ENCODE measurements at places on chromosomes 5 and 9.
A peak's percentile ranks its signal among the peaks of the same experiment; 100 is the strongest.

GRCh38 chr5:150593593-150593992, 46.9 kb upstream of the SYNPO start:
- no peak for DNase-seq

DNA sequence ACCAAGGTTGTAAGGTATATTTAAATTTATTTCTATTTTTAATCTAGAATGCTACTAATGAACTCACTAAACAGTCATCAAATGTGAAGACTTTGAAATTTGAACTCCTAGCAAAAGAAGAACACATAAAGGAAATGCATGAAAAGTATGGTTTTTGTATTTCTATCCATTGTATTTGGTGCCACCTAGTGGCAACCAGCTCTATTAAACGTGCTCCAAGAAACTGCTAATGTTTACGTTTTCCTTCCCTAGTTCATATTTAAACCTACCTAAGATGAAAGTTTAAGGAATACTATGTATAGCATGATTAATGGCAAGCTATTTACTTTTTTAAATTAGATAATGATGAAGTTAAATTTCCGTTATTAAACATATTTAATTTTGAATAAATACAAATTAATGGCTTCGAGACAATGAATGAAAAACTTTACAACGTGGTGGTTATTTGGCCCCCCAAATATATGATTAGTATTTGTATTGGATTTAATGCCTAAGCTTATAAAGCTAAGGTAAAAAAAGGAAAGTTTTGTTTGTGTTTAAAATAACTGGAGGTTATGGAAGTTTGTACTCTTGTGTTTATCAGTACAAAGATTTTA, 115.9 kb upstream of the SH3GL2 start:
- no peak for DNase-seq

GRCh38 chr9:135307300-135307699, 172.3 kb upstream of the PPP1R26 start:
- DNase-seq = no peak

DNA sequence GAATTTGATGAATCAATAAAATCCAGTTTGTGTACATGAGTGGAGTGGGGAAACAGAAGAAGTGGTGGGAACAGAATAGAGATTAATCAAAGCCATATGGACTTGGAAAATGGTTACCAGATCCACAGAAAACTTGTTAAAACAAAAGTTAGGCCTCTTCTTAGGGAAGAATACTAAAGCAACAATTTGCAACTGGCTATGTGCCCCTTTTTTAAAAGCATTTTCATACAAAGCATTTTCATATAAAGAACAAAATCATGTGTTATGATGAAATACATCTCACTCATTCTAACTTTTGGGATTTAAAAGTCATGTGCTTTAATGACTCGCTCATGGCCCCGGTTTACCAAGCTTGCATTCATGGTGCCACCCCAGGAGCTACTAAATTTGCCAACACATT, 276.9 kb downstream of the EFNA5 start:
- DNase-seq = no peak

DNA sequence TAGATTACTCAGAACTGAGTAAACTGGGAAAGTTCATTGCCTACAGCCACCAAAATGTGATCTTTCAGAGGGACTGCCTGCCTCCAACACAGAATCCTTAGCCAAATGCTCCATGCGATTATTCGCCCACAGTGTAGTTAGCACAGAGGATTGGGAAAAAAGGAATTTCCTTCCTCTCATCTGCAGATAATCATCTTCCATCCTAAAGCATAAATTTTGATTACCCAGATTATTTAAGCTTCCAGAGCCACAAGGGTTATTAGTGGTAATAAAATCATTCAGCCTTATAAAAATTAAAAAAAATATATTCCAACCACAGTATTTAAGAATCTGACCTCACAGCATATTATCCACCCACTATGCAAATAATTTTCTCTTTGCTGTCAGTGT, 285.3 kb upstream of the GRAMD2B start:
- DNase-seq = no peak

GRCh38 chr9:112093147-112093869, 81.8 kb downstream of the SUSD1 start:
- DNase-seq = no peak

DNA sequence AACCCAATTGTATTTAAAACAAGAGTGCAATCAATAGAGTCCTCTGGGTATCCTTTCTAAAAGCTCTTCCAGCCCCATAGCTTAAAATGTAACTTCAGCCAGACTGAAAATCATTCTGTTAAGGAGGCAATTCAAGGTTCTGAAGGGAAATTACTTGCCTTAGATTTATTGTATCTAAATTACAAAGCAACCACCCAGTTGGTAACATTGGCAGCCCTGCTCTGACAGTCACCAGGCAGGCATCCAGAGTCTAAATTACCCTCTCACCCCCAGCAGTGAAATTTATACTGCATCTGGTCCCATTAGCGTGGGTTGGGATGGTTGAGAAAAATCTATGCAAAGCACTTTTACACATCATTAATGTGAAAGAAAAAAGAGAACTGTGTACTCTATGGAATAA, 514.7 kb downstream of the MTRR start:
- no peak for DNase-seq

GRCh38 chr9:97873882-97874281, 20.9 kb downstream of the FOXE1 start:
- DNase-seq = no peak

DNA sequence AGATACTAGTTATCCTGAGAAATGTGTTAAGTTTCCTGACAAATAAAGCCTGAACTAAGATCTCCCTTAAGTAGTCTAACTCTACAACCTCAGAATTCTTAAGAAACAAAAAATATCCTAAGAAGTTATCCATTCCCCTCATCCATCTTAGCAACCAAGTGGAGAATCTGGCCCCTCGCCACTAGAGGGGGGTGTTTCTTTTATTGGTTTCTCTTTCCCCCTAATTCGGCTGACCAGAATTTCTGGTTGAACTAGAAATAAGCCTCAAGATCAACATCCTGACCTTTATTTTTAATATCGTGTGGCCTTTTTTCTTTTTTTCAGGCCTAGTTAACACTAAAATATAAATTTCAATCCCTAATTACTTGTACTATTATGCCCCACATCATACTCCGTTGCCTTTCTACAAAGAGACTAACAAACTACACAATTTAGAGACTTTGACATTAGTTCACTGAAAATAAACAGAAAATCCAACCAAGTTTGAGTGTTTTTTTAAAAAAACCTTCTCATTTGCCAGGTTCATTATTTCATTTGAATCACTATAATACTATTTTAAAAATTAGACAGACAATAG, 14.3 kb upstream of the NR4A3 start:
- no peak for DNase-seq

DNA sequence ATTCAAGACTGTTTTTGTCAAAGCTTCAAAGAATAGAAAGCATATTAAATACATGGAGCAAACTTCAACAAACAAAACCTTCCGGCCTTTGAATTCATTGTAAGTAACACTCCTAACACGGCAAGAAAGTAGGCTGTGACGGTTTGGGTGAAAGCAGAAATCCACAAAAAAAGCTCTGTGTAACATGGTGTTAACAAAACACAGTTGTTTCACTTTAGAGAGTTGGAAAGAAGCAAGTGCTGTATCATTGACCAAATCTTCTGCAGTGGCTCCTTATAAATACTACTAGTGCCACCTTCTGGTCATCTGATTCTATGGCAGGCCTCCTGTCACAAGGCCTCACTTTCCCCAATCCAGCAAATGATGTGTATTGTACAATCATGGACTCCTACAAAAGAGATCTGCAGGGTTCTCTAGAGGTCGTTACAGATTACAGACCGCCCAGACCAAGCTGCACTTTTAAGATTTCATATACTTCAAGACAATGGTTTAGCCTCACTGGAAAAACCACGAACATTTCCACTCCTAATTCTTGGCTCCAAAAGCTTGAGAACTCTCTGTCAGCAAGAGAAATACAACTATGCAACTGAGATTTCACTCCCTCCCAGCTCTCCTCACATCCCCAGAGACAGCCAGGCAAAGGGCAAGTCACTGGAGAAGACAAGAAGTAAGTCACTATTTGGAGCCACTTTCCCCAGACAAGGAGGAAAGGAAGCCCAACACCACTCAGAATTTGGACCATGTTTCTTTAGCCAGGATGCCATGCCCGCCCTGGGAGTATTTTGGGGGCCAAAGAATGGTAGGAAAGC, 196.2 kb downstream of the DTWD2 start:
- no peak for DNase-seq

GRCh38 chr5:96977228-96977627, 41.3 kb downstream of the LNPEP start:
- DNase-seq = no peak

DNA sequence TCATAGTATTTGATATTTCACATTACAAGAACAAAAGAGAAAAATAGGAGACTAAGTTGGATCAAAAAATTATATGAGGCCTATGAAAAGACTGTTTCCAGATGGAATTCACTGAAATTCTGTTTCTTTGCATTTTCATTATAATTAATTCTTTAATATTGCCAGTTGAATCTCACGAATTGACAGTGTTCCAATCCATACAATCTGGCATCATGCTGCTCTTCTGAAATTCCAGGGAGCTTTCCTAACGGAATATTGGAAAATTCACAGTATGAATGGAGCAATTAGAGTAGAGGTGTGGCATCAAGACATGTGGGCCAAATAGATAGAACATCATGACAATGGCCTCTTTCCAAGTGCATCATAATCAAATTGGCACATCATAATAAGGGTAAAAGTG, 1178.9 kb upstream of the WWC1 start:
- DNase-seq = no peak

DNA sequence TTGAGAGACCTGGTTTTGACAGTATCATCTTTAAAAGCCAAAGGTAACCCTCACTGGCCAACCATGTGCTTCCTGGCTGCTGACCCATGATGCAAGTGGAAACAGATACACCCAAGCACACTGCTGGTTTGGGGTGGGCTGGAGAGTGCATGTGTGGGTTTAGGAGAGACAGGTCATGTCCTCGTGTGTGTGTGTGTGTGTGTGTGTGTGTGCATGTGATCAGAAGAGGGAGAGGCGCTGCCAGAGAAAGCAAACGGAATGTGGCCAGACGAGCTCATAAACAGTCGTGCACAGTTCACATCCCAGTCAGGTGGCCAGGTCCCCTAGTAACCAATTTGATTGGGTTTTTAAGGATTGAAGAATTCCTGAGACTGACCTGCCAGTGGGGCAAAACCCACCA, 112.8 kb upstream of the ICE1 start:
- no peak for DNase-seq

DNA sequence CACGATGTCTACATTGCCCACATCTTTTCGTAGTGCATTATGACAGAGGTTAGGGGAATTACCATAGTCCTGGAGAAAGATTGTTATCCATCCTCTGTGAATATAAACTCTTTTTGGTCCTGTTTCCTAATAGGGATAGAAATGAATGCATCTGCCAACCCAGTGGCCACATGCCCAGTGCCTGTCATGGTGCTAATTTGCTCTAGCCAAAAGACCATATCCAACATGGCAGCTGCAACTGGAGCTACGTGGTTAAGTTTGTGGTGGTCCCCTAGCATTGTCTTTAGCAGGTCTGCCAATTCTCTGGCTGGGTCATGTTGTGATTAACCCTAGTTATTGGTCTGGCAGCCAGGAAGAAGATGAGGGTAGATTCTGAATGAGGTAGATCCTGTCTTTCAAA, 87.5 kb downstream of the FGF18 start:
- DNase-seq = no peak

DNA sequence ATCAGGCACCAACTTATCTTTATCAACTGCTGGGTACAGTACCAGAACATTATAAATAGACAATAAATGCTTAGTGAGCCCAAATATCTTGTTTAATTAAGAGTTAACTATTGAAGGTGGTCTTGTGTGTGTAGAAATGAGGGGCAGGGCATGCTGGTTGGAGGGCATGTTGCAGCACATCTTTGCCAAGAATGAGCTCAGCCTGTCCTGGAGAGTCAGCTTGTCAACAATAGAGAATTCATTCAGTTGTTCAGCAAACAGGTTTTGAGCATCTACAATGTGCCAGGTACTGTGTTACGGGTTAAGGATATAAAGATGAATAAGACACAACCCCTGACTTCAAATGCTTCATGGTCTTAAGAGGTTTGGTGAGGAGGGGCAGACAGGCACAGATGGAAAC, 19.2 kb upstream of the F2RL1 start:
- DNase-seq = no peak

DNA sequence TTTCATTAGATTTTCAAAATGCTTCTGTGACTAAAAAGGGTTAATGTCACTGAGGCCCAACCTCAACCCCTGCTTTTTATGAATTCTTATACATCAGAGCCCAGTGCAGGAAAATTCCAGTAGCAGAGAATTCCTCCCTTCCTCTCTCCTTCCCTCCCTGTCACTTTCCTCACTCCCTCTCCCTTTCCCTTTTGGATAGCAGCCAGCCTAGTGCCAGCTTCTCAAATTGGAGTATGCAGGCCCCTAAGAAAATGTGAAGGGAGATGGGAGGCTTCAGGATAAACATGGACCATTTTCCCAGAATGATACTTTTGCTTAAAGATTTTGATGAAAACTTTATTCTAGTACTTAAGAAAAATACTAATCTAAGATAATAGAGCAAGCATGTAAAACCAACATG, 507.4 kb downstream of the KDM4C start:
- DNase-seq = no peak

- DNase-seq = peak; percentile 59
These were observed 2.4 kb upstream of the PHYKPL start for GRCh38 chr5:178234750-178235587.

DNA sequence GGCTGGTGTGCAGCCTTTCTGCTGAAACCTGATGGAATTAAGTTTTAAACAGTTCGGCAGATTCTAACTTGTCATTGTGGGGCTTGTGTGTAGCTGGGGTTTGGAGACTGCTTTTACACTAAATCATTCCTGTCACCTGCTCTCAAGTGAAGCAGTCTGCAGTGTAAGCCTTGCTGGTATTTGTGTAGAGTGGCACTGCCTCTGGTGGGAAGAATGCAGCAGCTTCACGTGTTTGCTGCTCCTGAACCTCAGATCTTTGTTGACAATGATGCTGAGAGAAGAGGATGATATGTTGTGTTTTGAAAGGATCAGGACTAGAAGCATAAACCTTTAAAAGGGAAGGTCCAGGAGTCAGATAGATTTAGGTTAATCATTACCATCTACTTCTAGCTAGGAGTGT, 88.1 kb downstream of the KDM4C start:
- DNase-seq = no peak

- peak; percentile 81 for DNase-seq
These were observed at the start of gene TDRD7 for GRCh38 chr9:97411789-97412625. TSS of gene TDRD7 (plus strand) at chr9:97412096. CDS start at chr9:97428466, 16,370 bp downstream.

DNA sequence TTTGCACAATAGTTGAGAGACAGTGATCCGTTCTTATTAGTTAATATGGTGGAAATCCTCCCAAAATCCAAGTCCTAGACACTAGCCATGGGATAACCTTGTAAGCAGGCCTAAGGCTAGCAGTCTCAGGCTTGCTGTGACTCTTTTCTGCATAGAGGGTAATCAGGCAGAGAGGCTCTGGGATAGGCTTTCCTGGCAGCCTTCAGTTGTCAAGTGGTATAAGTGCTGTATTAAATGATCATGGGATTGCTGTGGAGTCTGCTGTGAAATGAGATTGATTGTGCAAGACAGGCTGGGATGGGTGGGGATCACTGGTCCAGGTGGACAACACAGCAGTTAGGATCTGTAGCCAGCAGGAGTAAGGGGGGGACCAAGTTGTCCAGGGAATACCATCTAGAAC, 416.4 kb downstream of the TLE4 start:
- no peak for DNase-seq

GRCh38 chr9:33104401-33104800, 27.9 kb upstream of the SMU1 start:
- DNase-seq = no peak

GRCh38 chr9:100033877-100034551, 64.8 kb downstream of the ERP44 start:
- no peak for DNase-seq

- no peak for DNase-seq
These were observed 274.4 kb downstream of the MAN2A1 start for GRCh38 chr5:109964136-109964535.

GRCh38 chr9:27491154-27491553, 32.9 kb upstream of the IFNK start:
- DNase-seq = no peak

Data from activated naive CD8-positive, alpha-beta T cell treated with anti-CD3 and anti-CD28 coated beads, Interleukin-2, amount 50 U/mL, for 16 hours (primary cell).